ENCODE measurements at places on chromosomes 5 and 9.

DNA sequence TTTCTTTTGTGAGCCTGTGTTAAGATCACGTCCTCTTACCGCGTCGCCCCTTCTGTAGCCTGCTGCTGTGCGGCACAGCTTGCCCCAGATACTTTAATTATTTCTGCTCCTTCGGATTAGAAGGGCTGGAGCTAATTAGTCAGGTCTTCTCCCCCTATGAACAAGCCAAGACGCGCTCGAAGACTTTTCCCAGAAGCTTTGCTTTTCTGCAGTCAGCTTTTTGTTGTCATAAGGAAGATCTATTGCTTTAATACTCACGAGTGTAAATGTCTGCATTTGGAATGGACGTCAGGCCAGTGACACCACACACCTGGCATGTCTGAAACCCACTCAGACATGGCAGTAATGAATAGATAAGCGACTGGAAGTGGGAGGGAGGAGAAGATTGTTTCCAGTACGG lies 37.0 kb downstream of the PRUNE2 start:
- DNase-seq, result no peak

DNA sequence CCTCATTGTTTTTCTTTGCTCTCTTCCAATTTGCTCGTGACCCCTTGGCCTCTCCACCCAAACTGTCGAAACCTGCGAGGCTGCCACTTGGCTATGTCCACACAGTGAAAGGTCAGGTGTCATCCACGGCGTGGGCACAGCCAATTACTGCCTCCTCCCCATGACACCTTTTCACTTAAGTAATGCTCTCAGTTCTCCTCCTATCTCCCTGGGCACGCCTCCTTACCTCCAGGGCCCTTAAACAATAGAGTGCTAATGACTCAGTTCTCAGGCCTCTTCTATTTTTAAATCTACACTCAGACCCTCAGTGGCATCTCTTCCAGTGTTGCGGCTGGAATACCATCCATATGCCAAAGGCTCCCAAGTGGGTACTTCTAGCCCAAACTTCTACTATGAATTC lies 256.8 kb downstream of the ROR2 start:
- no peak for DNase-seq

DNA sequence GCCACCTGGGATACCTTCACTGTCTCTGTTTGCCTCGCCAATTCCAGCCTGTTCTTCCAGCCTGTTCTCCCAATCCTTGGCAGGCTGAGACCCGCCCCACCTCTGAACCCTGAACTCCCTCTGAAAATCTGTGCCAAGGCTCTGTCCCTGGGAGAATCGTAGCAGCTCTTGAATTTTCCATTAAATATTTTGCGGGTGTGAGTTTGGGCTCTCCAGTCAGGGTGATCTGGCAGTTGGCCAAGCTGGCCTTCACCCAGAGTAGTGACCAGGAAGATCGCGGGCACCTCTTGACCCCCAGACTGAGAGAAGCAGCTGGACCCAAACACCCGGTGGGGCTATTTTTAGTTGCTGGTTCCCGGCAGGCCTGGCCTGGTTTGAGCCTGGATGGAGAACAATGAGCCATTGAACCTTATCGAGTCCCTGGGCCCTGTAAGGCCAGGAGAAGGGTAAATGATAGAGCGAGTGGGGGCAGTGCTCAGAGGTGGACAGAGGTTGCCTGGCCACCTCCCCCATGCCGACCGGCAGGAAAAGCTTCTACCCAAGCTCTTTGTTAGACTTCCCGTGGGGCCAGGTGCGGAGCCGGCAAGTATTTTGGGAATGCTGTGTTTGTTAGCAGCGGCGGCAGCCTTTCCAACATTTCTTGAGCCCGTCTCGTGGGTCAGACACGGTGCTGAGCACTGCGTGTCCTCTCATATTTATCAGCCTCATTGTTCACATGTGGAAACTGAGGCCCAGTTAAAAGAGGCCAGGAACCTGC lies 146.2 kb downstream of the RGS3 start:
- DNase-seq, result no peak

- no peak for DNase-seq
These were observed 210.3 kb downstream of the CDK5RAP2 start for GRCh38 chr9:120369608-120370220.

GRCh38 chr9:81002906-81003305 lies 686.4 kb downstream of the TLE1 start:
- no peak for DNase-seq

DNA sequence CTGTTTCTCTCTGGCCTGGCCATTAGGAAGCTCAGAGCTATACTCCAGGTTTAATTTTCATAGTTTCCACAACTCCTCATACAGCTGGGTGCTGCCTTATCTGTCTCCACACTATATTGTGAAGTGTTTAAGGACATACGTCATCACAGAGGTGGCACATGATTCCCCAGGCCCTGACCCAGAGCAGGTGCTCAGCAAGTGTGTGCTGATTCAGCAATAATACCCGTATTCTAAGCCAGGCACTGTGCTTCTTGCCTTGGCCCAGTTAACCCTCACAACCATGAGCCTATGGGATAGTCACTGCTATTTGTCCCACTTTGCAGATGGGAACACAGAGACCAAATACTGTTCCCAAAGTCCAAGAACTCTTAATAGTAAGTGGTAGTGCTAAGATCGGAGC lies 93.5 kb upstream of the SMIM23 start:
- no peak for DNase-seq

DNA sequence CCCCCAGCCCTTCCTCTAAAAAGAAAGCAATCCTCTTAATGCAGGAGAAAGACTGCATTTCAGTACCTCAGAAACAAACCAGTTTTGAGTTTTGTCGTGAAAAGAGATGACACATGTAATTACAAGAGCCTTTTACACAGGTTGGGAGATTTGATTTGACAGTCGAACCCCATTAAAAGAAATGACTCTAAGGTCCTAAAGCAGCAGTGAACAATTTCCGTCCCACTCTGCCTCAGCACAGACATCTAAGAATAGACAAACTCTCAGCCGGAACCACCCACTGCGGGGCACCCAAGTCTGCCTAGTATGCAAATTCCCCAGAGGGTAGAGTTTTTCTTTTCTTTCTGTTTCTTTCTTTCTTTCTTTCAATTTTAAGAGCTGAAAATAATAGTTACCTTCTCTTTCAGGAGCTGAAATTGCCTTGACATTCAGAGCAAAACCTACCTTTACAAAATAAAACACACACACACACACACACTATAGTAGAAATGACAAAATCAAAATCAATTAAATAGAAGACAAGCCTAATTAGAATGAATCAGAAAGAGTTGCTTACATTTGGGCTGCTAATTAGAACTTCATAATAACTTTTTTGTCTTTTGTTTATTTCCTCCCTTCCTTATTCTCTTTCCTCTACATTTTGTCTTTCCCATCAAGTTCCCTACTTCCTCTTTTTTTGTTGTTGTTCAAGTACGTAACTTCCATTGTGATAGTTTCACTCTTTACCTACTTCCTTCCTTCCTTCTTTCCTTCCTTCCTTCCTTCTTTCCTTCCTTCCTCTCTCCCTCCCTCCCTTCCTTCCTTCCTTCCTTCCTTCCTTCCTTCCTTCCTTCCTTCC lies 65.1 kb downstream of the BASP1 start:
- DNase-seq, result no peak

GRCh38 chr5:133757396-133757945 lies 145.1 kb upstream of the FSTL4 start:
- no peak for DNase-seq

DNA sequence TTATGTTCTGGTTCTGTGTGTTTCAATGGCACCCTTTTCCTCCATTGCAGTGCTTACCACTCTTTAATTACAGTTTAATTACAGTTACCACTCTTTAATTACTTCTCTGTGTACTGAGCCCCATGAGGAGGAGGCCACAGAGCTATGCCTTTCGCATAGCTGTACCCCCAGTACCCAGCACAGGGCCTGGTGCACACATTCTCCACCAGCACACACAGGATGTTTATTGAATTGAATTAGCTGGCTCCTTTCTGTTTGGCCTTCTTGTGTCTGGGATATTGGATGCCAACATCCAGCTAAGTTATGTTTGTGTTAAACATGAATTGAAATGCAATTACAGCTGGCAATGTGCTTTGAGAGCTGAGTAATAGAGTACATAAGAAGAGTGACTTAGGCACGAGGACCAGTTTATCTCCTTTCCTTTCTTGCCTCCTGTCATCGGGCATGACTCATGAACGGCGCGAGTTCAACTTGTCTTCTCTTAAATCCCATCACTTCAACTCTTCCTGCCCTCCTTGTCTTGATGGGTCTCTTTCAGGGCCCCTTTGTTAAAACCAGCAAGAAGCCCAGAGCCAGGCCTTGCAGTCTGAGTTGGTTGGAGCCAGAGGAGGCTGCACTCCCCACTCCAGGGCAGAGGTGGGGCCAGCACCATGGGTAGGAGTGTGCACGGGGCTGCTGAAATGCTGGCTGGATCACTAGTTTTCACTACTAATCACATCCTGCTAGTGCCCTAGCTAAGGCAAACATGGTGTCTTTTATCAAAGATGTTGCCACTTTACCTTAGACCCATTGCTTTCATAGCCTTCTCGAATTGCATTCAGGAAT lies 37.4 kb downstream of the MVB12B start:
- no peak for DNase-seq

DNA sequence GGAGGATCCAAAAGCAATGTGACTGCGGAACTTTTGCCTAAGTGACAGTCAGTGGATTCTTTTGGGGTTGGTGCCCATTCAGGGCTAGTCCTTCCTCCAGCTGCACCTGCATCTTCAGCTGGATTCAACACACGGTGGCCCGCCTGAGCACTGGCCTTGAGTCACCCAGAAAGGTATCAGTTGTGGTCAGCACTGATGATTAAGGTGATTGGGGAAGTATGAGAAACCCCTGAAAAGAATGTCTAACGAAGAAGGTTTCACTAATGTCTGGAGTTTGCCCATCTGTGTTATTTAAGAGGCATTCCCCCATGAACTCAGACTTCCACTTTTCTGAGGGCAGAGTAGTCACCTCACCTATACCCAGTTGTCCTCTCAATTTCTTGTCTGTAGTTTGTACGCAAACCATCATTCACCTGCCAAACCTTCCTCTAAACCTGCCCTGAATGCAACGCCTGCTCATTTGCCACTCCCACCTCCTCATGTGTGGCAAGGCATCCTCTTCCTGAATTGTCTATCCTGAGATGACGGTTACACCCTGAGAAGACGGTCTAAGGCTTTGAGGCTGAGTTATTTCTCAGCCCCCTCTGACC lies 27.2 kb downstream of the CSF2 start:
- no peak for DNase-seq

GRCh38 chr5:133723651-133724366 lies 111.5 kb upstream of the FSTL4 start:
- DNase-seq, result no peak

- DNase-seq, result no peak
These were observed 151.7 kb upstream of the PTPRD start for GRCh38 chr9:10764481-10764880.

- DNase-seq, result no peak
These were observed 8.2 kb downstream of the CNTFR start for GRCh38 chr9:34581318-34581717.

DNA sequence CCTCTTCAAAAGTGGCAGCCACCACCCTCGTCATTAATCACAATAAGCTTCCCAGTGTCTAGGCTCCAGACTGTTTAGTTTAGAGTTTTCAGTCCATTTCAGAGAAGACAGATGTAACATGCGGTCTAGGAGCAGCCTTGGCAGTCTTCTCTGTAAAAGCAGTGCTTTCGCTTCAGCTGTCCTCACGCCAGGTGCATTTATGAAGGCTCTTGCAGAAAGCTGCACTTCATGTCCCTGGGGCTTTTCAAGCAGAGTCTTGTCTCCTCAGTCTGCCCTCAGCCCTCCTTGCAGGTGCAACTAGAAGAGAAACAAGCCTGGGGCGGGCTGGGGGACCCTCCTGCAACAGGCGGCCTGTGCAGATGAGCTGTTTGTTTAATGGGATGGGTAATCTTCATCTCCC lies 281.9 kb downstream of the DRD1 start:
- DNase-seq, result no peak

DNA sequence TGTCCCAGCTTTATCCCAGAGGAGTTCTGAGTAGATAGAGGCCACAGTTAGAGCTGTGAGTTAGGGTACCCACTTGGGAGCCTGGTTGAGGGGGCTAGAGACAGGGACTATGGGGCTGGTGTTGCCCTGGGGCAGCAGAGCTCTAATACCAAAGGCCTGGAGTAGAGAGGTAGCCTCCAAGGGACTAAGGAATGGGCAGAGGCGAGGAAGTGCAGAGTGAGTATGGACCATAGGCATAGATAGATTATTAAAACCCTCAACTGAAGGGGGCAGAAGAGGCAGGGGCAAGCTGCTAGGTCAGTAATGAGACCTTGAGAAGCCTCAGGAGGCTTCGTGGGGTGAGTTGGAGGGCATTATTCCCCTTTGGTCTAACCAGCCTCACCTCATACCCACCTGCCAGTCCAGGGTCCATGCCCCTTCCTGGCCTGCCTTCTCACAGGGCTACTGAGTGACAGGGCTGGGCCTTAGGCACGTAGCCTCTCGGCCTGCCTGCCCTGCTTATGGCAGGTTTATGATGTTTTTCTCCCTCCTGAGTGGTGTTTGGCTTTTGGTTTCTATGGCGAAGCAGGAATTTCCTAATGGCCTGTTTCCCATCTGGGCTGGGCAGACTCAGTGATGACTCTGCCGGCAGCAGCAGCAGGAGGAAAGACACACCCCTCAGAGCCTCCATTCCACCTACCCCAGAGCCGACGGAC lies 8.0 kb downstream of the PDLIM4 start:
- DNase-seq, result no peak

DNA sequence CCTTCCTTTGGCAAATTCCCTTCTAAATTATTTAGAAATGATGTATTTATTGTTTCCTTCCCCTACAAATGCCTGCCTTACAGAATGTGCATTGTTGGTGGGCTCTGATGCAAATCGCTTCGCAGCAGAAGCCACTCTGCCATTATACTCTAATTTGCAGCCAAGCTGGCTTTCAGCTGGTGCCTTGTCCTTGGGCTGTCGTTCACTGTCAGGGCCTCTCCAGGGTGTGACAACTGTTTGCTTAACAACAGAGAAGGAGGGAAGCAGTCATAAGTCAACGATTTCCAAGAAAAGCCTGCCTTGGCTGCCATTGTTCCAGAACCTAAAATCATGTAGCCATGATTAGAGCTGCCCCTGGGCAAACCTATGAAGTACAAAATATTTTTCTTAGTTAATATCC lies 260.1 kb upstream of the RGMB start:
- DNase-seq, result no peak
